Left forelimb (tissue), 1 donor: ENCODE measurements at places on chromosomes 5 and 9.
A peak's percentile ranks its signal among the peaks of the same experiment; 100 is the strongest.

DNA sequence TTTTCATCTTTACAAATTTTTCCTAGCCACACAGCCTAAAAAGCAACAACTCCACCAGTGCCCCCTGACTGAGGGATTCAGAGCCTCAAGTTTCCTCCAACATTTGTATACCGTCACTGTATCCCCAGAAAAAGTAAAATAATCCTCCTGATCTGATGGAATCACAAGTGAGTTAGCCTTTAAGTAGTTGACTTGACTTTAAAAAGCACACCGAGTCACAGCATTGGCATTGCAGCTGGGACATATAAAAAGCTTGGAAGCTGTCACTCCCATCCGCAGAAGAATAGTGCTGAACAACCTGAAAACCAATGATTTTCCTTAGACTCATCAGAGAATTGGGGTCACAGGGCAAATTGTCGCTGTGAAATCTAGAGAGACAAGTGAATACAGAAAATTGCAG, 41.6 kb upstream of the FBN2 start:
- DNase-seq: no peak

- DNase-seq: no peak
Observed at GRCh38 chr9:89505048-89505447, 7.1 kb upstream of the SEMA4D start.

DNA sequence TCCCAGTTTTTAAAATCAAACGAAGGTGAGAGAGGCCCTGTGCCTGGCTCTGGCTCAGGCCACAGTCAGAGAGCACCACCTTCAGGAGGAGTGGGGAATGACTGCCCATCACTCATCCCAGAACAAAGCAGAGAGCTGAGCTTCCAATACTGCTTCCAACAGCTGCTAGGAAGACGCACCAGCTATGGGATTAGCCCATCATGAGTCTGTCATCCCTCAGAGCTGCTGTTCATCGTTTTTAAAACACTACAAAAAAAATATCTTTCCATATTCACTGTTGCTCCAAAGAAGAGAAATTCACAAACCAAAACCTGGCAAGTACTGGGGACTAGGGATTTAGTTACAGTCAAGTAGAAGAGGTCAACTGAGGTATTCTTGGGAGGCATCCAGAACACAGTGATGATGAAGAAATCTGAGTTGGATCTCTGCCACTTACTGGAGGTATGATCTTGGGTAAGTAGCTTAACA, 102.4 kb downstream of the CDK5RAP2 start:
- peak; percentile 70 for DNase-seq

GRCh38 chr5:169808118-169808581, 171.1 kb downstream of the DOCK2 start:
- no peak for DNase-seq

- no peak for DNase-seq
Observed at GRCh38 chr9:89486681-89487080, 11.2 kb downstream of the SEMA4D start.

DNA sequence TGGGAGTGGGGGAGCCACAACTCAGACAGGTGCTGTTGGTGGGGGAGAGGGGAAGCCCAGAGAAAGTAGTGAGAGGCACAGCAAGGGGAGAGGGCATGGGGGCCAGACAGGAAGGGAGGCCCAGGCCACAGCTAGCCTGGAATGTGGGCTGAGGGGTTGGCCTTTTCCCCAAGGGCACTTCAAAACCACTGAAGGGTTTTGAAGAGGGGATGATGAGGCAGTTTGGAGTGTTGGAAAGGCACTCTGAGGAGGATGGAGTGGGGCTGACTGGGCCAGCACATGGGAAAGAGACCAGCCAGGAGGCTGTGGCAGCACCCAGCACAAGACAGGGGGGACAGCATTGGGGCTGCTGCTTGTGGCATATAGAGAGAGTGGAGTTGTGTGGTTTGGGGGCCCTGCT, 3.8 kb downstream of the PSD2 start:
- DNase-seq: no peak

DNA sequence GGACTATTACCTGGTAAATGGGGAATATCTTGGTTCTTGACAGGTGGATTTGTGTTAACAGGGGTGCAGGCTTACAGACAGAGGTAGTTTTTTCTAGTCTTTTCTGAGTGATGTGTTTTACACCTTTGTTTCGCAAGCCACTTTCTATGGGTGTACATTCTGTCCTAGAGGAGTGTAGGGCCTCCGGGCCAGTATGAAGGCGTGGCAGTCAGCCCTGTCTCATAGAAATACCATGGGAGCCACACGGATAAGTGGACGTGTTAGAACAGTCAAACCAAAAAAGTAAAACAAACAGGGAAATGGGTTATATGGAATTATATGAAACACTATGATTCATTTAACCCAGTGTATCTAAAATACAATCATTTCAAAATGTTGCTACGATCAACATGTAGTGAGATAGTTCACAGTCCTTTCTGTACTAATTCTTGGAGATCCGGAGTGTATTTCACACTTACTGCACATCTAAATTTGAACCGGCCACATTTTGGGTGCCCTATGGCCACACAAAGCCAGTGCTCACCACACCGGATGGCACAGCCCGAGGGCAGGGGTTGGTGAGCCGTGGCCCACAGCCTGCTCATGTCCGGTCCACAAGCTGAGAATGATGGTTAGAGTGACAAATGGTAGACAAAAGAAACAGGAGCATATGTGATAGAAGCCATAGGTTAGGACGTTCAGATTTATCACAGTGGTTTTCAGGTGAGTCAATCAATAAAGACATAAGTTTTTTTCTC, 80.1 kb upstream of the IRX4 start:
- no peak for DNase-seq

DNA sequence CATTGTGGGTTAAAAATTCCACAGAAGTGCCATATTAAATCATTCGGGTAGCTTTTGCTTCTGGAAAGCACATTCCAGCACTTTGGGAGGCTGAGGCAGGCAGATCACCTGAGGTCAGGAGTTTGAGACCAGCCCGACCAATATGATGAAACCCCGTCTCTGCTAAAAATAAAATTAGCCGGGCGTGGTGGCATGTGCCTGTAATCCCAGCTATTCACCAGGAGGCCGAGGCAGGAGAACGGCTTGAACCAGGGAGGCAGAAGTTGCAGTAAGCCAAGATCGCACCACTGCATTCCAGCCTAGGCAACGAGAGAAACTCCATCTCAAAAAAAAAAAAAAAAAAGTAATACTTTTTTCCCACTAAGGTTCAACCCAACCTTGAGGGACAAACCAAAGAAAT, 189.8 kb downstream of the TSSK1B start:
- DNase-seq: no peak
